Ascending aorta (tissue), 2 donors: ENCODE measurements at places on chromosomes 13 and 19.

DNA sequence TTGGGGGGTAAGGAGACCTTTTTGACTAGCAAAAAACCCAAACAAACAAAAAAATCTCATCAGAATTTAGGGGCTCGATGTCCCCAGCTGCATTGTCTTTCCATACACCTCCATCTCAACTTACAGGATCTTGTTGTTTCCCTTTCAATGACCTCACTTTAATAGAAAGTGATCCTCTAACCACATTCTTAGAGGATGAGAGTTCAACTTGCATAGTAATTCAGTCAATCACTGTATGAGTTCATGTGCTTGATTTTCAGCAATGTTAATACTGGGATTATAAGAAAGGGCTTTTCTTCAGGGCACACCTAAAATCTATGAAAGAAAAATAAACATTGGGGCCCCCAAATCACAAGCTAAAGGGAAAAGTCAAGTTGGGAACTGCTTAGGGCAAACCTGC is 1512.0 kb downstream of the SLITRK1 start:
- H3K27ac ChIP-seq = no peak overlapping the region
- no peaks in the 10 kb centered on the region for H3K27me3 ChIP-seq
- no peaks in the 10 kb centered on the region for H3K36me3 ChIP-seq
- no peak overlapping the region for H3K4me3 ChIP-seq
- no peaks in the 10 kb centered on the region for H3K4me1 ChIP-seq
- DNase-seq = no peak

DNA sequence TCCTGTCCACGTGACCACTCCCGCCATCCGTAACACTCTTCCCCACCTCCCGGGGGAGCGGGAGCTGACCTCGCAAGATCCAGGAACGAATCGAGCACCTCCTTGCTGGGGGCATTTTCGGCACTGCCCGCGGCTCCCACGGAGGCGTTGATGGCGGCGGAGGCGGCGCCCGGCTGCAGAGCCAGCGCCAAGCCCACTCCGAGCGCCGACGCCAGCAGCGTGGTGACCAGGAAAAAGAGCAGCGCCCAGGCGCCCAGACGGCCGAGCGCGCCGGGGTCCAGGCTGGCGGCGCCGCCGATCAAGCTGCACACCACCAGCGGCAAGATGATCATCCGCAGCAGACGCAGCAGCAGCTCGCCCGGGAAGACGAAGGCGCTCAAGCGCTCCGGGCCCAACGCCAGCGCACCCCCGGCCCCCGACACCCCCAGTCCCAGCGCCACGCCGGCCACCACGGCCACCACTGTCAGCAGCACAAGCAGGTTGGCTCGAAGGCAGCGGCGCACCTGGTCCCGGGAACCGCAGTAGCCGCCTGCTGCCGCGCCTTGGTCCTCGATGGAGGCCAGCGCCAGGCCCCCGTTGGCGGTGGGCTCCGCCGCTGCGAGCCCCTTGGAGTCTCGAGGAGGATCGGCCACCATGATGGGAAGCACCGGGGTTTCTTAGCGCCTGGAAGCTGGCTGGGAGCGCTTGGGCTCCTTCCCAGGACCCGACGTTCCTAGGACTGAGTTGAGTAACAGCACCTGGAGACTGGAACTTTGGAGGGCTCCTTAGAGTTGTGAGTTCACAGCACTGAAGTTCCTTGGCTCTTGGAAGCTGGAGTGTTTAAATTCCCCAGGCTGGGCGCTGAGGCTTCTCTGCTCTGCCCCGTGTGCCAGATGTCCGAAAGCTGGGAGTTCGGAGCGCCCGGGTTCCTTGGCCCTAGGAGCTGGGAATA is 798 bp downstream of the SLC1A5 start:
- peaks cover 3% of the 10 kb centered on the region for H3K4me1 ChIP-seq
- no peaks in the 10 kb centered on the region for H3K27me3 ChIP-seq
- H3K4me3 ChIP-seq = peak overlapping the region; percentile 78

GRCh38 chr19:52197964-52198363 is 8.1 kb downstream of the PPP2R1A start:
- peaks cover 21% of the 10 kb centered on the region for H3K4me1 ChIP-seq
- H3K4me3 ChIP-seq = no peak overlapping the region
- H3K36me3 ChIP-seq = peaks cover 22% of the 10 kb centered on the region
- H3K27me3 ChIP-seq = no peaks in the 10 kb centered on the region
- peak overlapping the region; percentile 90 for H3K27ac ChIP-seq

DNA sequence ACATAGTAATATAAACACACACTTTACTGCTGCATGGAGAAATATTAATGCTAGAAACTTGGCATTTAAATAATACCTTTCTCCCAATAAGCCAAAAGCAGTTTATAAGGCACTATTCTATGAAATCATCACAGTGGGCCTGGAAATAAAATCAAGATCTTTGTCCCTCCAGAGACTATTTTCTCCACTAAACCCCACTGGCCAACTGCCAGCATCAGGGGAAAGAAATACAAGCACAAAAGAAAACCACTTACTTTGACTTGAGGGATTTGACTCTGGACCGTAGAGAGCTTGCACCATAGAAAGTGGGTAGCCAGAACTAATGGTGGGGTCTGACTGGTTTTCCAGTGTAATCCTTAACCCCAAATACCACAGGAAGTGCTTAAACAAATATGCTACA is 71.9 kb downstream of the DCLK1 start:
- H3K27me3 ChIP-seq = no peaks in the 10 kb centered on the region
- DNase-seq = no peak
- H3K36me3 ChIP-seq = no peaks in the 10 kb centered on the region
- no peak overlapping the region for H3K4me3 ChIP-seq
- H3K27ac ChIP-seq = no peak overlapping the region
- no peaks in the 10 kb centered on the region for H3K4me1 ChIP-seq
